ENCODE measurements at places on chromosomes 5 and 9.

DNA sequence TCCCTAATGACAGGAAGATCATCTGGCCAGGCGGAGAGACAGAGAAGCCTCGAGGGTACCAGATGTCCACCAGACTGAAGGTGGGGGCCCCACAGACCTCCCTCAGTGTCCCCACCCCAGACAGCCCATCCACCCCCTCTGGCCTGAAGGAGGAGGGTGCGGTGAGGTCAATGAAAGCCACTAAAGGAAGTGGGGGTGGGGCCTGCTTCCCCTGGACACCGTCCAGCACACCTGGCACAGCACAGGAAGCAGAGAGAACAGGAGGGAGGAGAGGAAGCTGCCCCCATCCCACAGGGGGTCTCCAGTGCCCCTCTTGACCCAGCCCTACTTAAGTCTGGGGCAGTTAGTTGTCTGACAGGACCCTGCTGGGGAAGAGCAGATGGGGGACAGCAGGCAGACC, 11.2 kb downstream of the LRRC26 start:
- DNase-seq, result no peak

GRCh38 chr9:33287087-33287490, 3.2 kb upstream of the NFX1 start:
- no peak for DNase-seq

- DNase-seq, result no peak
These were observed 469.5 kb downstream of the MAN2A1 start for GRCh38 chr5:110159202-110159601.

DNA sequence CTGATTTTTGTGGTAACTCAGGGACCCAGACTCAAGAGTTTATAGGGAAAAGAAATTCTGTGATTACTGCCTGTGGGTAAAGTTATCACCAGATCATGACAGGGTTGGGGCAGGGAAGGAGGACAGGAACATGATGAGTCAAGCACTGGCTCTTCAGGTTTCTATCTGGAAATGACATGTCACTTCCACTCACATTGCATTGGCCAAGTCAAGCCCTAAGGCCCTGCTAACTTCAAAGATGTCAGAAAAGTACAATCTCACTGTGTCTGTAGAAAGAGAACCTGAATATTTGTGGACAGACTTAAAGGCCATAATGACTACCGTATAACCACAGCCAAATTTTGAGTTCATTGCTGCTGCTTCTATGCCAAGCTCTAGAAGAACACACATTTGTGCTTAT, 187.7 kb downstream of the TLE4 start:
- DNase-seq, result no peak

GRCh38 chr5:149041242-149041641, 21.6 kb downstream of the SH3TC2 start:
- DNase-seq, result no peak

Measured in right forelimb (tissue), 1 donor.